Cardiac muscle cell (in vitro differentiated cells and primary cell): ENCODE measurements at places on chromosomes 2 and 18. TPM values are rescaled to one million over a fixed set of nuclear protein-coding genes. Genes with fewer than 3 reads are reported as not detected.

The SPDYA gene
- total RNA-seq = 0.21 and 1.4 TPM in 2 replicates

The BIRC6 gene
- 68.3 and 89.9 TPM in 2 replicates for total RNA-seq

The SCN9A gene
- 1.4 and 2.4 TPM in 2 replicates for total RNA-seq

The TEX44 gene
- not detected in 2 replicates for total RNA-seq

The PRSS56 gene
- not detected in 2 replicates for total RNA-seq

DNA sequence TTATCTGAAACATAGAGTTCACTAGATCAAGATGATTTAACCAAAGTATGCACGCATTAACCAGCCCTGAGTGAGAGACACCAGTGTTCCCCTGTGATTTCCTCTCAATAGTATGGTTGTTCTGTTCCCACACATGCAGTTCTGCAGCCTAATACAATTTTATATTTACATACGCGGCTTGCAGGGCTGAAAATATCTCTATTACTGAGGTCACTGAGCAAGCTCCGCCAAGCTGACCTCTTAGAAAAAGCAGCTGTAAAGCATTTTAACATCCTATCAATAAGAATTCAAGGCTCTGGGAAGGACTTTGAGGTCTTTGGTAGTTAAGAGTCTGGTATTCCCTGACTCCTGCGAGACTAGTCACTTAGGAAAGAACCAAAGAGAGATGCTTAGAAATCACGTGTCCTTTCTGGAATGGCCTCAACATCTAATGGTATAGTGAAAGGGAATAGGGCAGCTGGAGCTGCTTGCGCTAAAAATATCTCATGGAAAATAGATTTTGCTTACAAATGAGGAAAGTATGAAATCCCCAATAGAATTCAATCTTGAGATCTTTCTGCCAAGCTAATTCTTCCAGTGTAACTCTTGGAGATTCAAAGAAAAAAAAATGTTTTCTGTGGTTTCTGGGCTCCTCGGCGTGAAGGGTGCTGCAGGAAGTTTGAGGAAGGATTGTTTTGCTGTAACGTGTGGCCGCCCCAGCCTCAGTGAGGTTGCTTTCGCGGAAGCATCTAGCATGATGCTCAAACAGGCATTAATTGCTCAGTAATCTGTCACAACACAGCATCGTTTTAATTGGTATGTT is 59.2 kb downstream of the DOCK10 start:
- DNase-seq = no peak

DNA sequence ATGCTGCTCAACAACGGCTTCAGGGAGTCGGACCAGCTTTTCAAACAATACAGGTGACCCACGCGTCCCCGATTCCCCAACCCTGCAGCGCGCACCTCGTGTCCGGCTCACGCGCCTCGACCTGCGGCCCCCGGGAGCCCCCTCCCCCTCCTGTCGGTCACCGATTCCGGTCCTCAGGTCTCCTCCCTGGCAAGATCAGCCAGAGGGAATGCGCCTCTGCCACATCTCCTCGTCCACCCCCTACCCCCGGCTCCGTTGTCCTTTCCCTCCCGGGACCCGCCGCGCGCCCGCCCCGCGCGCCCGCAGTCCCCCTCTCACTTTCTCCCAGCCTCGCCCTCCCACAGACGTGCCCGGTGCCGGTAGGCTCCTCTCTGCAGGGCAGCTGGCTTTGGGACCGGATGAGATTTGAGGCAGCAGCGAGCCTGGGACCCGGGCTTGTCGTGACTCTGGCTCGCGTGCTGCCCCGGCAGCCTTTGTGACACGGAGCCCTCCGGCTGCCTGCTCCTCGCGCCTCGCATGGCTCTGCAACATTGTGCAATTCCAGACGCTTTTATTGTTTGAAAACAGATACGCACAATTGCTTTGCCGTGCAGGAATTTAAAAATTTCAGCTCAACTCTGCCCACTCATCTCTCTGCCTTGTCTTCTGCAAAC is 558 bp downstream of the TTC39C start:
- DNase-seq = peak; percentile 80

DNA sequence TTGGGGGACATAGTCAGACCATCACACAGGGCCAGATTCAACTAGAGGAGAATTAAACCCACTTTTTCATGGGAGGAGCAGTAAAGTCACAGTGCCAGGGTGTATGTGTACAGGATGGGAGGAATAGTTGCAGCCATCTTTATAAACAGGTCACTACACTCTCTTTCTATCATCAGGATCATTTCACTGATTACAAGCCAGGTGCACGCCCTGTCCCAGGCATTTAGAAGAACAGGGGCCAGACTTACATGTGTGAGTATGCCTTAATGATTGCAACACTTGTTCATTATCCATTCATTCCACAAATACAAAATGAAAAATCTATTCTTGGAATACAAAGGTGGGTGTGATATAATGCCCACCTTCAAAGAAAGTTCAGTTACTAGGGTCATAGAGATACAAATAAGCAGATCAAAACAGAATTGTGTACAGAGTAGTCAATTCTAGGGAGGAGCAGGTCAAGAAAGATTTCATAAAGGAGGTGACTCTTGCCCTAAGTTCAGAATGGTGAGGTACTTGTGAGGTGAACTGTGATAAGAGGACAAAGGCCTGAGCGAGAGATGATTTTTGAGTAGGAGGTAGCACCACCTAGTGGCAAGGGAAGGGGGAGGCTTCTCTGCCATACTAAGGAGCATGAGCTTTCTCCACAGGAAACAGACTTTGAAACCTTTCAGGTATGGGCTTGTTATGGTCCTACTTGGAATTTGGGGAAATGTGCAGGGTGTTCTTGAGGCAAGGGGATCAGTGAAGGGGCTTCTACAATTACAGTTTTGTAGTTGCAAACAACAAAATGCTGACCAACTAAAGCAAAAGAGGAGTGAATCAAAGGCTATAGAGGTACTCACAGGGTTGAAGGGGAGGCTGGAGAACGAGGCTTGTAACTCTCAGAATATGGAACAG is 156.3 kb downstream of the SUCLG1 start:
- peak; percentile 80 for DNase-seq

DNA sequence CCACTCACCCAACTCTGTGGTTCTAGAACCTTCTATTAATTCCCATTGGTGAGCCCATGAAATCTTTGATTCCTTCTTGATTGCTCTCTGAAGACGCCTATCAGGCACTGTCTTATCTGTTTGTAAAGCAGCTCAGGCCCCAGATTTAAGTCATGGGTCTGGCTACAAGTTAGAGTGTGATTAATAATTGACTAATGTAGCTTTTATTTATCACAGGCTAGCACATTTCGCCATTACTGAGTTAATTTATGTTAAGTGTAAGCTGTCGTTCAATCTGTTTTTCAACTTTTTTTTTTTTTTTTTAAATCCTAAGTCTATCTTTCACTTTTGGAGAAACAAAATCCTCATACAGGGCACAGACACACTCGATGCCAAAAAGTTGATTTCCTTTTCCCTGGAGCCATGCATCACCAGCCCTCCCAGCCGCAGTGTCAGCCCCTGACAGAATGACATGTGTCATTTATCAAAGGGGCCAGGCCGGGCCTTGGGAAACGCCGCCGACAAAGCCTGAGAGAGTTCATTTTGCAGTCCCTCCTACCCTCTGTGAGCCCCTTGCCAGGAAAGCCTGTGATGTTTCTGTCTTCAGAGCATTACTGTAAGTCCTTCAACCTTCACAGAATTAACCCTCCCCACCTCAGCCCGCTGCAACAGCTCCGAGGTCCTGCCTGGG is 15.8 kb downstream of the TSHZ1 start:
- DNase-seq = peak; percentile 13

- DNase-seq = no peak
These were observed 281.5 kb downstream of the AFF3 start for GRCh38 chr2:99860720-99861375.
